Epithelial cell of proximal tubule (primary cell): ENCODE measurements at places on chromosomes 11 and 22.

DNA sequence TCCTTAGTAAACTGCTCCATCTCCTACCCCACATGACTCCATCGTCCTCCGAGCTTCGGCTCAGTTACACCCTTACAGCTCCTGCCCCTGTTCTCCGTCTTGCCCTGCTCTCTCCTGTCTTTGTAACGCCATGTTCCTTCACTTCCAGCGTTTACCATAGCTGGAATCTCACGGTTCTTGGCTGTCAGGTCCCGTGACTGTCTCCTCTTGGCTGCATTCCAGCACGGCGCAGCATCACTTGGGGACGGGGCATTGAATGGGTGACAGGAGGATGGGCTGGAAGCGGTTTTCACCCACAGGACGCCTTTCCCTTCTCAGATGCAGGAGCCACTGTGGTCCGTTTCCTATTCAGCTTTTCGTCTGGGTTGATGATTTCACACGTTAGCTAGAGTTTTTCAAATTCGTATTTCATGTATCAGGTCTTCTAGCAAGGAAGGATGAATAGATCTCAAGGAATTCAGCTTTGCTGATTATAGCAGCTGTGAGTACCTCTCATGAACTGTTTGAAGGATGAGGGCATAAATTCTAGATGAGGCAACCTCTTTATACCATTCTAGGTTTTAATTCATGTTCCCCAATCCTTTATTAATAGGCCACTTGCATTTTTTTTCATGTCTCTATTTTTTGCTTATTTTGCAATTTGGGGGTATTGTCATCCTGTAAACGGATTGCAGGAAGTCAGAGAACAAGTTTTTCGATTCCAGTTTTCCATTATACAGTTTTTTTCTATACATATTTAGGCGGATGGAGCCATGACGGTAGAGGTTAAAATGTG is 29.1 kb downstream of the ZBED4 start:
- DNase-seq, result no peak

- DNase-seq, result no peak
Measured at GRCh38 chr11:12157241-12157661, 46.9 kb downstream of the MICAL2 start.

DNA sequence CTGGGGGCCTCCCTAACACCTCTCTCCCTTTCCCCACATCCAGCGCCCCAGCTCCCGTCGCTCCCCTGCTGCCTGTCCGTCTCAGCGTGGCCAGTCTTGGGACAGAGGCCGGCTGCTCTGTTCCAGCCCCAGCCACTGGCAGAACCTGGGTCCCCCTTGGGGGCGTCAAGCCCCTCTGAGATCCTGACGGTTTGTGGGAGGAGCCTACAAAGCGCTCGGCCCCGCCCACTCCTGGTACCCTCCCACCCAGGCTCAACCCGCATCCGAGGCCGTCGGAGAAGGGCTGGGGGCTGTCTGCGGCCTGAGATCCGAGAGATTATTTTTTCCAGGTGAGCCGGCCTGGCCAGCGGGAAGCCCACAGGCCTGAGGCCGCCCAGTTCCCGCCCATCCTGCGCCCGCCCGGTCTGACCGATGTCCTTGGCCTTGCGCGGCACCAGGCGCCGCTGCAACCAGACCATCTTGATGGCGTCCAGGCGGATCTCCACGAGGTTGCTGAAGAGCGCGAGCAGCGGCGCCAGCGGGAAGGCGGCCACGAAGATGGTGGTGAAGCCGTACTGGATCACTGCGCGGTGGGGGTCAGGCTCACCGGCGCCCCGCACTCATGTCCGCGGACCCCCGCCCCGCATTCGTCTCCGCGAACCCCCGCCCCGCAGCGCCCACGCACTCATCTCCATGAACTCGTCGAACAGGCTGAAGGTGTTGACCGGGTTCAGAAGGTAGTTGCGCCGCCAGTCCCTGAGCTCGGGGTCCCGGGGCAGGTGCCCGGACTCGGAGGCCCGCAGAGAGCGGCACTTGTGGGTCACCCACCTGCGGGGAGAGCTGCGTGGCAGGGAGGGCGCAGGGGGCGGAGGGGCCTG is 5.5 kb upstream of the SIGIRR start:
- DNase-seq, result no peak

DNA sequence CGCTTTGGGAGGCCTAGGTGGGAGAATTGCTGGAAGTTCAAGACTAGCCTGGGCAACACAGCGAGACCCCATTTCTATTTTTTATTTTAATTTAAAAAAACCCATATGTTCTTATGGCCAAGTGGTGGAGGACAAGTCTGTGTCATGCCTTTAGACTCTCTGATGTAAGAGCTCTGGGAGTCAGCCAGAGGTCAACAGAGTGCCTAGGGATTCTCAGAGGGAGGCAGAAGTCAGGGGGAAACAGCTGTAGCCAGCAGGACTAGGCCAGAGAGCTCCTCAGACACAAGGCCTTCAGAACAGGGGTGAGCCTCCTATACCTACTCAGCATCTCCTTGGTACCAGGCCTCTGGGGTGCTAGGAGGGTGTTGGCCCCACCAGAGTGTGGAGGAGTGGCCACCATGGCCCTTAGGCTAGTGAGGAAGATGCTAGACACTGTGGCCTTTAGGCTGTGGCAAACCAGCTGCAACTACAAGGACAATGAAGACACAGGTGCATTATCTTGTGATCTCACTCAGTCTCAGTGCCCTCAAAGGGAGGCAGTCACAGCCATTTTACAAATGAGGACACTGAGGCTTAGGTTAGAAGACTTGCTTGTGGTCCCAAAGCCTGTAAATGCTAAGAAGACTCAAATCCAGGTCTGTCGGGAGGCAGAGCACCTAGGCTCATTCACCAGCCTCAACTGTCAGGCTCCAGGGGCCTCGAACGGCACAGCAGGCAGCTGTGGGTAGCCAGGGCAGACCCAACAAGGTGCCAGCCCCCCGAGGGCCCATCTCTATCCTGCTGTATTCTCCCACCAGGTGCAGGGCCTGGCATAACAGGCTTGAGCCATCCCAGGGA is 5.0 kb downstream of the ZP1 start:
- no peak for DNase-seq

DNA sequence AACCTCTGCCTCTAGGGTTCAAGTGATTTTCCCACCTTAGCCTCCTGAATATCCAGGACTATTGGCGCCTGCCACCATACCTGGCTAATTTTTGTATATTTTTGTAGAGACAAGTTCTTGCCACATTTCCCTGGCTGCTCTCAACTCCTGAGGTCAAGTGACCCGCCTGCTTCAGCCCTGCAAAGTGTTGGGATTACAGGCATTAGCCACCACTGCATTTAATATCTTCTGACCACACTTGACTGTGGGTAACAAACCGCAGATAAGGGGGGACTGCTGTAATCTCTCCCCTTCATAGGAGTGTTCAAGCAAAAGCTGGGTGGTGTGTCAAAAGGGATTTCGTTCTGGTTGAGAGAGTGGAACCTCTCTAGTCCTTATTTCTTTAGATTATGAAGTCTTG is 53.4 kb downstream of the GRAMD1B start:
- no peak for DNase-seq
